Hematopoietic multipotent progenitor cell treated with erythropoietin and hydrocortisone succinate and interleukin-3 and kit ligand, for 6 days (in vitro differentiated cells): ENCODE measurements at places on chromosomes 7 and 10.

GRCh38 chr7:150686030-150686631 lies 625 bp downstream of the GIMAP2 start:
- peak; percentile 45 for DNase-seq

- DNase-seq, result no peak
These were observed 72.2 kb upstream of the TMEM140 start for GRCh38 chr7:135075716-135076115.

GRCh38 chr10:87635498-87636312 lies 24.0 kb upstream of the PAPSS2 start:
- DNase-seq, result no peak

GRCh38 chr10:75102830-75103673 lies 8.4 kb upstream of the SAMD8 start:
- DNase-seq, result no peak

DNA sequence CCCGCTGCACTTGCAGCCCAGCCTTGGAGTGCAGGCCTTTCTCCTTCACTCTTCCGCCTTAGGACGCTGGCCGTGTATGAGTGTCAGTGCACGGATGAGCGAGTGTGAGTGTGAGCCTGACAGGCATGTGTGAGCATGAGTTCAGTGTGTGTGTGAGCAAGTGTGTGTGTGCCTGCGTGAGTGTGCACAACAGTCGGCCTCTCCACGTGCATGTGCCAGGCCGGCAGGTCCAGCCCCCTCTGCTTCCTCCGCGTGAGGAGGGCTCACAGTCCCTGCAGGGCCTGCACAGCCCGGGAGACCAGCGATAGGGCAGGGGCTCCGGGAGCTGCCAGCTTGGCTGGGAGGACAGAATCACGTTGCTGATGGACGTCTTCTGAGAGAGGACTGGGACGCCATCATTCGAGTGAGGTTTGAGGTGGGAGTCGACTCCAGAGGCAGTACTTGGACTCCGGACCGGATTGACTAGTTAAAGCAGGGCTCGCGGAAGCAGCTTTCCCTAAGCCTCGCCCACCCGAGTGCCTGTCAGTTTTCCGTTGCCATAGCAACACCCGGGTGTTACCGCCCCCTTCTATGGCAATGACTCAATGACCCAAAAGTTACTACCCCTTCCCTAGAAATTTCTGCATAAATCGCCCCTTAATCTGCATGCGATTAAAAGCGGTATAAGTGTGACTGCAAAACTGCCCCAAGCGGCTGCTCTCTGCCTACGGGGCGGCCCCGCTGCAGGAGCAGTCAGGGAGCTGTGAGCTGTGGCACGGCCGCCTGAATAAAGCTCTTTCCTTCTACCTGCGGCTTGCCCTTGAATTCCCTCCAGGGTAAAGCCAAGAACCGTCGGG lies 19.6 kb upstream of the CFAP46 start:
- DNase-seq, result peak; percentile 52

DNA sequence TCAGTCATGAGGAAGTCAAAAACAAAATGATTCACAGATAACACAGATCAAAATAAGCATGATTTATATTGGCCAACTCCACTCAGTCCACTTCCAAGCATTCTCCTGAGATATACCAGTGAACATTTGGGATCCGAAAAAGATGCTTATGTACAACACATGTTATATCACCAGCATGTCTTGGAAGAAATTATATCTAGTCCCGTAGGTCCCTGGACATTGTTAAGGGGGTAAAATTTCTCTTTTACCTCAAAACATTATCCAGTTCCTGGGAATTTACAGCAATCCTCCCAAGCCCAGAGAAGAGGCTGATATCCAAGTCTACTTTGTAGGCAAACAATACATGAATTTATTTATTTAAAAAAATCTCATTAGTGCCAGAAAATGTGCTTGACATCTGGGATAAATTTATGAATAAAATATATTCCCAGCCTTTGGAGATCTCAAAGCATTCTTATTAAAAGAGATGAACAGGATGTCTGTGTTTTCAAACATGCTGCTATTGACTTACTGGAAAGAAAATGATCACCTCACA lies 582.2 kb upstream of the ZWINT start:
- no peak for DNase-seq
